ENCODE measurements at places on chromosomes 6 and 20. TPM values are rescaled to one million over a fixed set of nuclear protein-coding genes. Genes with fewer than 3 reads are reported as not detected.

DNA sequence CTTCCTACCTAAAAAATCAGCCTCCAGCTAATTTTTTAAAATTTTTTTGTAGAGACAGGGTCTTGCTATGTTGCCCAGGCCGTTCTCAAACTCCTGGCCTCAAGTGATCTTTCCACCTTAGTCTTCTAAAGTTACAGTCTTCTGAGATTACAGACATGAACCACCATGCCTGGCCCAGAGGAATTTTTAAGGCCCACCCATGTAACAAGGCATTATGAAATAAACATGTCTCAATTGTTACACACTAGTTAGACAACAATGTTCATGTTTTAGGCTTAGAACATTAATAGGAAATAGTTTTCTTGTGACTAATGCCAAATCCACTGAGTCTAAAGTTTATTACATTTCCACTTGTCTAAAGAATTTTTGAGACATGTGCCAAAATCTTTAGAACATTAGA, 221.2 kb downstream of the LAMA2 start:
- DNase-seq = peak; percentile 13

GRCh38 chr6:140567466-140567865, 1193.0 kb upstream of the CITED2 start:
- DNase-seq = no peak

GRCh38 chr20:33894798-33895197, 83.7 kb downstream of the CHMP4B start:
- no peak for DNase-seq

Gene SLC35D3
- total RNA-seq = 0.10 TPM

Gene DSP
- 467 TPM for total RNA-seq

DNA sequence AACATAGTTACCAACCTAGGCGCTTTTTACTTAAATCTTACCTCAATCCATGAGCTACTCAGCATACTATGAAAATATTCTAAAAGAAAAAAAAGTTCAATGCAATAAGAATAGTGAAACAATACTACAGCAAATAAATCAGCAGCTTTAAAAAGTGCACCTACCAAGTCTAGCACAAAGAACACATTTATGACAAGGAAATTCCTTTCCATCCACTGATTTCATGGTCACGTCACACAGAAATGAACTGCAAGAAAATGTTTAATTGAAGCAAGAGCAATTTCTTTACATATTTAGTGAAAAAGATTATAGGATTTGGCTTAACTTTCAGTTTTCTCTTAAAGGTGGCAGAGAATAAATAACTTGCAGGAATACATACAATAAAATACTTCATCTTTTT, 36.2 kb downstream of the IBTK start:
- DNase-seq = no peak

GRCh38 chr20:25284131-25284601, 36.3 kb downstream of the PYGB start:
- no peak for DNase-seq
